Activated T-cell treated with anti-CD3 and anti-CD28 coated beads for 4 hours (primary cell): ENCODE measurements at places on chromosomes 5 and 9.

GRCh38 chr9:20441711-20442423 lies 180.4 kb downstream of the MLLT3 start:
- DNase-seq = no peak

- DNase-seq = no peak
Measured at GRCh38 chr5:35903631-35904203, 34.7 kb downstream of the CAPSL start.

GRCh38 chr9:37564916-37565315 lies 11.3 kb downstream of the FBXO10 start:
- DNase-seq = no peak

GRCh38 chr5:147743678-147744374 lies 38.7 kb downstream of the JAKMIP2 start:
- no peak for DNase-seq

GRCh38 chr5:5475975-5476374 lies 53.5 kb downstream of the ICE1 start:
- DNase-seq = no peak

- DNase-seq = no peak
Measured at GRCh38 chr5:121867403-121867802, 15.7 kb downstream of the FTMT start.

DNA sequence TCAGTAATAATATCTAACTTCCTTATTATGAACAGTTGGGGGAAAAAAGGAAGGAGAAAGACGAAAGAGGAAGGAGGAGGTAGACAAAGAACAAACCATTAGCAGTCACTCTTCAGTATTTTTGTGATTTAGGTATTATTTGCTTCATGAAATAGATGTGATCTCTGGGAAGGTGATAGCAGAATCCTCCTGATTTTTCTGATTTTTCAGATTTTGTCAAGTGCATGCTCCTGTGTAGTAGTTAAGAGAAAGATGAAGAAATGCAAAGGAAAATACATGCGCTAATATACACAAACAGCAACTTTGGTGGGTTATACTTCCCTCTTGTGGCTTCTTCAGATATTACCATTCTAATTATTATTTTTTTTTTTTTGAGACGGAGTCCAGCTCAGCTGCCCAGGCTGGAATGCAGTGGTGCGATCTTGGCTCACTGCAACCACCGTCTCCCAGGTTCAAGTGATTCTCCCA lies 31.6 kb downstream of the LMNB1 start:
- no peak for DNase-seq

DNA sequence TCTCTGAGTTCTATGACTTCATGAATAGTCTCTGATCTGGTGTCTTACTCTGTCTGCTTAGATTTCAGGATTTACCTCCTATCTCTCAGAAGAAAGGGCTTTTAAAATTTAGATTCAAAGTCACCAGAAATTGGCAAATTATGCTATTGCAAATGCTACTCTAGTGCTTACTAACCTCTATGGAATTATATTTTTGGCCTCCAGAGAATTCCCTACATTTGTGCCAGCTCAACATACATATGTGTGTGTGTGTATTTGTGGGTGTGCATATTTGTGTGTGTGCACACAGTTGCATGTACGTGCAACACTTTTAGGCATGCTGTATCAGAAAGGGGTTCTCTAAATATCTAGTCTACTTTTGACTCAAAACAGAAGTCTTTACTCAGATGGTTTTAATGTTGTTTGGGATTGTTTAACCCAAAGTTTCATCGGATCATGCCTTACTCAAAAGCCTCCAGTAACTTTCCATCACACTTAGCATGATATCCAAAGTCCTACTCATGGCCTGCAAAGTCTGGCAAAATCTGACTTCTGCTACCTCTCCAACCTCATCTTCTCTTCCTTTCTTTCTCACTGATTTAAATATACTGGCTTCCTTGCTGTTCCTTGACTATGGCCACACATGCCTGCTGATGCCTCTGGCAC lies 147.6 kb upstream of the NR3C1 start:
- no peak for DNase-seq

GRCh38 chr5:34035756-34036155 lies 7.3 kb downstream of the C1QTNF3 start:
- DNase-seq = no peak

DNA sequence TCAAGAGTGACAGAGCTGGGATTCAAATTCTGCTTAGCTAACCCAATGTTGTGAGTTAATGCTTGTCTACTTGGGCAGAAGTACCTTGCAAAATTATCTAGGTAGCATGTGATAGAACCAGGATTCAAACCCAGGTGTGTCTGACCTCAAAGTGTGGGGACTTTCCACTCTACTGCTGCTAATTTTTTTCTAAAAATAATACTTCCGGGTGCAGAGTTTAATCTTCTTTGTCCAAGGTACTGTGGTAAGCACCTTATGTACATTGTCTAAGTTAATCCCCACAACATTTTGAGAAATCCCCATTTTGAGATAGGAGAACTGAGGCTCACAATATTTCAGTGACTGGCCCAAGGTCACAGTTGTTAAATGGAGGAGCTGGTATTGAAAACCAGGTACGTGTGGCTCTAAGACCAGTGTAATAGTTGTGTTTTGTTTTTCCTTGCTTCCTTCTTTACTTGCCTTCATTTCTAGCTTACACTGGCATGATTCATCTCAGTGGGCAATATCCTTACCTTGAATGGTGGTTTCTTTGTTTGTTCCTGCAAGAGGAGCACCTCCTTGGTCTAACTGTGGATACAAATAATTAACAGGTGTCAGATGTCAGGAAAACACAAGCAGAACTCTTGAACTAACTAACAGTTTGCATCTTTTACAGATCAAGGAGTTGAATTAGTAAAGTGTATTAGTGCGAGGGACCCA lies 7.5 kb downstream of the ALDOB start:
- DNase-seq = no peak

DNA sequence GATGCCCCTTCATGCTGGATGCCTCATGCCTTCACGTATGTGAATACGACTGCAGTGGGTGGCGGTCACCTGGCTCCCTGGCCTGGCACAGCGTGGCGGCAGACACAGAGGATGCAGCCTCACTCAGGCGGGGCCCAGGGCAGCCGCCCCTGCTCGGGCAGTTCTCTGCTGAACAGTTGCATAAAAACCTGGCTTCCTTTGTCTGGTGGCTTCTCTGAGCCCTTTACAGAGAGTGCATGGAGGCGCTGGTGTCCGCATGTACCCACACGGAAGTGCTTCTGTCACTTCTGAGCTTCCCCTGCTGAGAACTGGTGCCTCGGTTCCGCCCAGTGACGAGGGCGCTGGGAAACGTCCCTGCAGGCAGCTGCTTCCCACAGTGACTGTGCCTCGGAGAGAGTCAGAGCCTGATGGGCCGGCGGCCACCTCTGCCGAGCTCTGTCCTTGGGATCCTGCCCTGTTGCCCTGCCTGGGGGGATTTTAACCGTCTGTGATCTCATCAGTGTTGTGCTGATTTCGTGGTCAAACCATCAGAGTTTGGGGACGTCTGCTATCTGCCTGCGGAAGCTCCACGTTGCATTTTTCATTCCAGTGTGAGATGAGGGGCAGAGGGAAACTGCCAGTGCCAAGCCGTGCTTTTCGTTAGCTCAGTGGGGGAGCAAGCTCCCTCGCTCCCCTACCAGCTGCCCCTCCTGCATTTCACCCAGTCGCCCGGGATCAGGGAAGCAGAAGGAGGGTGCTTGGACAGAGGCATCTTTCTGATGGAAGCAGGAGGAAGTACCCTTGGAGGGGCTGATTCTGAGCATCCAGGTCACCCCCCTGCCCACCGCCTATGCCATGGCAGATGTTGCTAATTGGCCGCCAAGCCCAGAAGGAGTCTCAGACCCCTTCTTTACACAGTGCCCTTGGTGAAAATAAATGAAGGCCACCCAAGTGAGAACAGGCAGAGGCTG lies 153.0 kb upstream of the COL5A1 start:
- no peak for DNase-seq

DNA sequence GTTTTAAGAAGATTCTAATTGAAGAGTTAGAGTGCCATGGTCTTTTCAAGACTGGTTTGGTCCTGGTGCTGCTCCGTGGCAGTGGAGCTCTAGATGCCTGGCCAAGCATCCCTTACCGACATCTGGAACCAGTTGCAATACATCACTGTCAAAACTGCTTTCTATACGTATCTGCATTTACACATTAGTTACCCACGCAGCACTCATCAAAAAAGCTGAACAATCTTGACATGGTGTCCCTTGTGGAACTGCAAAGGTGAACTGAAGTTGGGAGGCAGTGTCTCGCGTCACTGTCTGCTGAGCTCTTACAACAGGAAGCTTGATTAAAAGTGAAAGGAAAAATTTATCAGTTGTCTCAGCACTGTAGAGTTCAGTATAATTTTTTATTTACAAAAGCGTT lies 82.6 kb downstream of the PBX3 start:
- peak; percentile 39 for DNase-seq

GRCh38 chr5:35876454-35876853 lies 19.8 kb downstream of the IL7R start:
- DNase-seq = no peak

- DNase-seq = no peak
Measured at GRCh38 chr5:147359101-147359500, 124.3 kb downstream of the STK32A start.

- DNase-seq = no peak
Measured at GRCh38 chr5:113510836-113511451, 2.5 kb upstream of the YTHDC2 start.

GRCh38 chr9:111891910-111892499 lies 4.6 kb upstream of the UGCG start:
- DNase-seq = no peak

- no peak for DNase-seq
Measured at GRCh38 chr9:16207161-16207560, 654.3 kb downstream of the CCDC171 start.

DNA sequence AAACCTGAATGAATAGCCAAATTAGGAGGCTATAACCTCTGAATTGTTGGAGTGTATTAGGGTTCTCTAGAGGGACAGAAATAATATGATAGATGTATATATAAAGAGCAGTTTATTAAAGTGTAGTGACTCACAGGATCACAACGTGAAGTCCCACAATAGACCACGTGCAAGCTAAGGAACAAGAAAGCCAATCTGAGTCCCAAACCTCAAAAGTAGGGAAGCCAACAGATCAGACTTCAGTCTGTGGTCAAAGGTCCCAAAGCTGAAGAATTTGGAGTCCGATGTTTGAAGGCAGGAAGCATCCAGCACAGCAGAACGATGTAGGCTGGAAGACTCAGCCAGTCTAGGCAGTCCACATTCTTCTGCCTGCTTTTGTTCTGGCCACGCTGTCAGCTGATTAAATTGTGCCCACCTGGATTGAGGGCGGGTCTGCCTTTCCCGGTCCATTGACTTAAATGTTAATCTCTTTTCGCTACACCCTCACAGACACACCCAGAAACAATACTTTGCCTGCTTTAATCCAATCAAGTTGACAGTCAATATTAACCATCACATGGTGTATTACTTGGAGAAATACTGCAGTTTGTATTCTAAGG lies 550.6 kb downstream of the CDH10 start:
- no peak for DNase-seq

- DNase-seq = no peak
Measured at GRCh38 chr5:32726086-32726557, 15.0 kb downstream of the NPR3 start.

DNA sequence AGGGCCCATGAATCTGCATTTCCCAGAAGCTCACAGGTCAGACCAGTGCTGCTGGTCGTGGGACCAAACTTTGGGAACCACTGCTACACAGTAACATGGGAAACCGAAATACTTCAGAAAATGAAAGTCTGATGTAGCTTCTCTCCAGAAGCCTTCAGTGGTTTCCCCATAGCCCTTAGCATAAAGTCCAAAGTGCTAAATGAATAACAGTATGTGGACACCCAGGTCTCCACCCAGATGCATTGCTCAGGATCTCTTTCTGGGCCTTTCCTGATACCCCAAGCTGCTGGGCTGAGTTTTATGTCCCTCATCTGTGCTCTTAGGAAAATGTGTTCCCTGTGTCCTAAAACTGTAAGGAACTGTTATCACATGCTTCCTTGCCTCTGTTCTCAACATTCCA lies 100.4 kb downstream of the NFIB start:
- no peak for DNase-seq

- DNase-seq = no peak
Measured at GRCh38 chr9:77435688-77436087, 212.4 kb downstream of the GNA14 start.
